Subcutaneous preadipocyte (primary cell): ENCODE measurements at places on chromosomes 3 and 15. TPM values are rescaled to one million over a fixed set of nuclear protein-coding genes. Genes with fewer than 3 reads are reported as not detected.

PRSS50 gene
- not detected in 2 replicates for total RNA-seq

TGM4 gene
- total RNA-seq = under 0.01 and 0.39 TPM in 2 replicates

PODXL2 gene
- 2.2 and 2.3 TPM in 2 replicates for total RNA-seq

EPHA6 gene
- not detected in 2 replicates for total RNA-seq

FBXO40 gene
- not detected in 2 replicates for total RNA-seq

SNTN gene
- total RNA-seq = not detected in 2 replicates

MUC20 gene
- total RNA-seq = 0.39 and 1.1 TPM in 2 replicates

ZDHHC23 gene
- total RNA-seq = under 0.01 and 0.39 TPM in 2 replicates

TFRC gene
- 157 and 191 TPM in 2 replicates for total RNA-seq

CADM2 gene
- under 0.01 TPM in 1 of 2 replicates, not detected in the other for total RNA-seq

ZNF80 gene
- total RNA-seq = not detected in 2 replicates
